ENCODE measurements at places on chromosomes 3 and 15.

DNA sequence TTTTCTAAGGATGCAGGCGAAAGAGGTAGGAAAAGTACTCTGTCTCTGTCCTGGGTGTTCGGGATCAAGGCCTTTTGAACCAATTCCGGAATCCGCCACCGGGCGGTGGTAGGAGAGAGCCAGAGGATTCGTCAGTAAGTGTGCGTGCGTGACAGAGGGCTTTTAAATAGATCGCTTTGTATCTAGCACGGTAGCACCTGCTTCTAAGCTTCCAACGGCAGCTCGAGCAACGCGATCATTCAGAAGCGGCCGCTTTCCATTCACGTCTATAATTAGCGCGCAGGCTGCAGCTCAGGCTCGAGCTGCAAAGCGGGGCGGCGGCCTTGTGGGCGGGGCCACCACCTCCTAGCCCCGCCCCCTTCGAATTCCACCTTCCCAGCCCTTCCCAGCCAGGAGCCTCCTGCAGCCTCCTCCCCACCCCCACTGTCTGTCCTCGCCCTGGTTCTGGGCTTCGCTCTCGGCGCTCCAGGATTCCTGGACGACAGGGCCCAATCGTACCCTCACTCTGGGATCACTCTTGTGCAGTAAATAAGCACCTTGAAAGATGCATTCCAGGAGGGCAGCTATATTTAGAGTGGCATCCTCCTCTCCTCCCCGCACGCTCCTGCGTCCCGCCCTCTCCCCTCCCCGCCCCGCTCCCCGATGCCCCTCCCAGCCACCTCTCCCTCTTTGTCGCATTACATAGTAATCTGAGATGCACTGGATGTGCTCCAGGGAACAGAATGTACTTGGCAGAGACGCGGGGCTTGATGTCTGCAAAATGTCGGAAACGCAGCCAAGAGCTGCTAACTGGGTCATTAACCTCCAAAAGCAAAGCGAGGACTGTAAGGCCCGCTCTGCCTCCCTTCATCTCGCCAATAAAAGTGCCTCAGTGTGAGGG lies 224.1 kb upstream of the TPRG1 start:
- DNase-seq: no peak

DNA sequence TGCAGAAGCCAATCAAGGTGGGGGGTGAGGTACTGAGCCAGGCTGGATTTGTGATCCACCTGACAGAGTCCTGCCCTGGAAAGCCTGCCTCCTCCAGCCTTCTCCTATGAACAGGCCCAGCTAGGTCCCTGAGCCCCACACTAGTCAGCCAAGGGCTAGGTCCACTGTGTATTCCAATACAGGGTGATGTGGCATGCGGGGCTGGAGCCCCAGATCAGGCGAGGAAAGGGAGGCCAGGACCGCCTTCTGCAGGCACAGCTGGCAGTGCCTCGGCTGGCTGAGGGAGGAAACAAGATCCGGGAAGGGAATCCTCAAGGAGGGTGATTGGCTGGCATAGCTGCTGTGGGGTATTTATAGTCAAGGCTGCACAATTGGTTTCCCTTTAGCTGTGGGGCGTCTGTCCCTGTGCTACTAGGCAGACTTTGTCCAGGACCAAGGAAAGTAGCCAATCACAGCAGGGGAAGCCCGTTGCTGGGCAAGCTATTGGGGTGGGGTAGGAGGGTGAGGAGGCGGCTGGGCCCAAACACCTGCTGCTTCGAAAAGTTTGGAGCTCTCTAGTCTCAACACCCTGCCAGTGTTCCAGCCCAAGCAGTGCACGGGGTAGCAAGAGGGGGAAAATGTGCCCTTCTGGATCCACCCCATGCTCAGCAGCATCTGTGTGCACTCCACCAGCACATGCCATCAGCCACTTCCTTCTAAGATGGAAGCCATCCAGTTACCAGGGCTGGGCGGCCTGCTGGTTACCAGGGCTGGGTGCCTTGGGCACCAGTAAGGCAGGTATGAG lies 5.9 kb downstream of the KY start:
- DNase-seq: no peak

- DNase-seq: no peak
Observed at GRCh38 chr15:78072080-78072892, 5.2 kb downstream of the TBC1D2B start.

- no peak for DNase-seq
Observed at GRCh38 chr3:53009826-53010539, 35.9 kb downstream of the SFMBT1 start.

DNA sequence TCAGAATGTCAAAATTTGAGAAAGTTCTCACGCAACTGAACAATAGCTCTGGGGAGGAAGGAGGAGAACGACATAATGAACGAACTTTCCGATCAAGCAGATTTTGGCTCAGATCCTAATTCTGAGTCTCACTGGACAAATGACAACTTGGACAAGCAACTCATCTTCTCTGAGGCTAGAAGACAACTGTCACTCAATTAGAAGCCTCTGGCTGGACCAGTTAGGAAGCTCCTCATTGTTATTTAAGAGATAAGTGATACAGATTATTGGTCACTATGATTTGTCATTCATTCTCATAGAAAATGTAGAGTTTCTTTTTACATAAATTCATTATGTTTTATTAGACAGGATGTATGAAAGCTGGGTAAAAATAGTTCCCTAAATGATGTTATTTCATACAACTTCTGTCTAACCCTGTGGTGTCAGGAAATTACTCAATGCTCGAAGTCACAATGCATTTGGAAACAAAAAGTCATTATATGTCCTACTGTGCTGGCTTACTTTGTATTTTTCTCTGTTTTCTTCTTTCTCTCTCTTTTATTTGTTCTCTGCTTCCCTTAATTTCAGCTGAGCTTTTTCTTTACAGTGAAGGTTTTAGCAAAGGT lies 11.0 kb upstream of the C3orf49 start:
- no peak for DNase-seq

- no peak for DNase-seq
Observed at GRCh38 chr15:89244574-89244903, 760 bp downstream of the FANCI start.

DNA sequence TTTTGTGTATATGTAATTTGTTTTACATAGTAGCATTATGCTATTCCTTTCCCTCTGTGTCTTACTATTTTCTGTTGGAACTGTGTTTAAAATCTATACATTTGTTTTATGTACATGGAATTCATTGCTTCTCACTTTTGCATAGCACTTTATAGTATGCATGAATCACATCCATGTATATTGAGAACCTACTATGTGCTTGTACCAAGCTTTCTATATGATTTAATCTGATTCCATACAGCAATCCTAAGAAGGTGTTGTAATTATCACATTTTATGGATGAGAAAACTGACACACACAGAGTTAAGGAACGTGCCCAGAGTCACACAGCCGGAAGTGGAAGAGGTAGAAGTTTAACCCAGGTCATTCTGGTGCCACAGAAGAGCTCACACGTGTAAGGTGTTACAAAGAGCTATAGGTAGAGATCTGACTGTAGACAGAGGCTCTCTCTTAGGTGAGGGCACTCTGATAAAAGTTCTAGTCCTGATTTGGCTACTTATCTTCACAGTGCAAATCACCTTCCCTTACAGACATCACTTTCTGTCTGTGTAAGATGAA lies 3.5 kb upstream of the SMAD3 start:
- no peak for DNase-seq

GRCh38 chr3:114111060-114111770 lies 54.7 kb downstream of the QTRT2 start:
- DNase-seq: no peak

- no peak for DNase-seq
Observed at GRCh38 chr3:2896308-2896939, 213.8 kb downstream of the IL5RA start.

DNA sequence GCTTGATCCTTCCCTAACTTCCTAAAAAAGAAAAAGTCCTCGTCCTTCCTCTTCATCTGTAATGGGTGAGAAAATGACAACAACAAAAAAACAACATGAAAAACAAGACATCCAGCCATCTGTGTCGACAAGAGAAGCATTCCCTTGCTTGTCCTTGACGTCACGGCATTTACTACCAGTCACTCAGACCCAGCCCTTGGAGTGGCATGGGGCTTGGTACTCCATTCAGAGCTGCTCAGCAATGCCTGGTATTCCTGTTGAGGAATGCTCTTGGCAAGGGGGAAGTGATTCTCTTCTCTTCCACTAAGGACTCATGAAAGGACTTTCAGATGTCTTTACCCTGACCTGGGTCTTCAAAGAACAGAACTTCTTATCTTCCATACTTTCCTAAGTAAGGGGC lies 339.7 kb upstream of the RASGRP1 start:
- no peak for DNase-seq

DNA sequence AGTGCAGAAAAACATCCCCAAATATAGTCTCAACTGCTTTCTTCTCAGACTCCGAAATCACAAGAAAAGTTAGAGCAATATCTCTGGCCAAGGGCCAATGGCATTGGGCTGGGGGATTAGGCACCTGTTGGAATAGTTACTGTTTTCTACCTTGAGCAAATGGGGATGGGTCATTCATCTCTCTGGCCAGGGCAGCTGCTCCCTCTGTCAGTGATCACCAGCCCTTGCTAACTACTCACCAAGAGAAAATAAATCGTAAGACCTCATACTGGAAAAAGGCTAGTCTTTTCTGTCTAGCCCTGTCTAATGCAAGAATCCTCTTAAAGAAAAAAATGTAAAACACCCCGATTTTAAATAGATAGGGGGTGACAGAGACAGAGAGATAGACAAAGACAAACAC lies 10.9 kb downstream of the CERS3 start:
- DNase-seq: no peak

GRCh38 chr3:35780800-35781199 lies 141.5 kb downstream of the ARPP21 start:
- DNase-seq: no peak

GRCh38 chr3:135674508-135674907 lies 291.0 kb upstream of the PPP2R3A start:
- no peak for DNase-seq

GRCh38 chr15:76311100-76311953 lies at the start of gene ETFA:
TSS of gene ETFA (minus strand) at chr15:76311469. CDS start at chr15:76311388, 81 bp downstream.
- peak; percentile 73 for DNase-seq

DNA sequence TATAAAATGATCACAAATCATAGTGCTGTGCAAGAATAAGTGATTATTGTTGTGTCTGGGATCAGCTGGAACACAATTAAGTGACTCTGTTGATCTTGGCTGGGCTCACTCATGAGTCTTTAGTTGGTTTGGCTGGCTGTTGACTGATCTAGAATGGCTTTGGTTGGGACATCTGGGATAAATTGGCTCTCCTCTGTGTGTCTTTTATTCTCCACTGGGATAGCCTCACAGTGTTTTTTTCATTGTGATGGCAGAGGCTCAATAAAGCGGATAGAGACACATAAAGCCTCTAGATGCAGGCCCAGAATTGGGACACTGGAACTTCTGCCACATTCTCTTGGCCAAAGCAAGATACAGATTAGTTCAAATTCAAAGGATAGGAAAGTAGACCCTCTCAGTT lies 735.6 kb downstream of the PDCD6IP start:
- DNase-seq: no peak

GRCh38 chr3:23159929-23160328 lies 43.2 kb upstream of the UBE2E2 start:
- peak; percentile 55 for DNase-seq

GRCh38 chr3:188090620-188091309 lies 63.2 kb upstream of the LPP start:
- no peak for DNase-seq

DNA sequence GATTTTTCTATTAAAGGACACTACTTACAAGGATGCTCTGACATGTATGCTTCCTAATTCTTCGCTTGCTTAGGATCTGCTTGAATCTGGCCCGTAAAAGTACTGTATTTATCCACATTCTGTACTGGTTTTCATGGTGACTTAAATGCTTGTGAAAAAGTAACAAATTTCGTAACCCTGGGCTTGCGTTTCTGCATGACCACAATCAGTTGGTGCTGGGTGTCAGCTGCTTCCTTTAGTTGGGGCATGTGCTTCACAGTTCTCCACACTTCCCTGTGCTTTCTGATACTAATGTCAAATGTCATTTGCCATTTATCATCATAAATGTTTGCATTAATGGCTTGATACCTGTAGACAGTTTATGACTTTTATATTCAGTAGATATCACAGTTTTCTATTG lies 218.4 kb upstream of the MLF1 start:
- no peak for DNase-seq

DNA sequence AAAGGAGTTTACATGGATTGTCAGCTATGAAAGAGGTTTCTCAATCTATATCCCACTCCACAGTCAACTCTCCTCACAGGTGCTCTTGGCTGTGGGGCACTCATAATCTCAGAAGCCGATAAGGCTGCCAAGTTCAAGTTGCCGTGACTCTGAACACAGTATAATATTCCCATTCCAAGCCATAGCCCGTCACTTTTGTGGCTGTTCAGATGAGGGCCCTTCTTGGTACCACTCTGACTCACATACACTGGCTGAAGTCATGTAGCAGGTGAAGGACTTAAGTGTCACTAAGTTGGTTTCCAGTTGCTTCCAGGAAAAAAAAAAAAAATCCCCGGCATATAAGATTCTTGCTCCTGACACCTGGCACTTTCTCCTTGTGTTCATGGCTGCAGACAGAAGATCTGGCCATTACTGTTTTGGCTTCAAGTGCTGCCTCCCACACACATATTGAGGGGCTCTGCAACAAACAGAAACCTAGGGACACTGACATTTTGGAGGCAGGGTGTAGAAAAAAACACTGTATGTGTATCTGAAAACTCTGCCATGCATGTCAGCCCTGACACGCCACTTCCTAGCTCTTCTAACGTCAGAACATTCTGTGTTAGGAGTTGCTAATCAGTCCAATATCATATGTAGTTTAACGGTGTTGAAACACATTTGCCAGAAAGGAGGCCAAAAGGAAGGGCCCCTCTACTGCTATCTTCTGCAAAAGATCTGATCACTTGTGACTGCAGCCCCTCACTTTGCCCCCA lies 170.2 kb upstream of the ICE2 start:
- DNase-seq: no peak

- no peak for DNase-seq
Observed at GRCh38 chr3:46132565-46132964, 75.5 kb downstream of the CCR1 start.

- no peak for DNase-seq
Observed at GRCh38 chr15:88568589-88568988, 22.1 kb upstream of the DET1 start.

GRCh38 chr3:12180631-12181030 lies 21.9 kb upstream of the TIMP4 start:
- DNase-seq: no peak

DNA sequence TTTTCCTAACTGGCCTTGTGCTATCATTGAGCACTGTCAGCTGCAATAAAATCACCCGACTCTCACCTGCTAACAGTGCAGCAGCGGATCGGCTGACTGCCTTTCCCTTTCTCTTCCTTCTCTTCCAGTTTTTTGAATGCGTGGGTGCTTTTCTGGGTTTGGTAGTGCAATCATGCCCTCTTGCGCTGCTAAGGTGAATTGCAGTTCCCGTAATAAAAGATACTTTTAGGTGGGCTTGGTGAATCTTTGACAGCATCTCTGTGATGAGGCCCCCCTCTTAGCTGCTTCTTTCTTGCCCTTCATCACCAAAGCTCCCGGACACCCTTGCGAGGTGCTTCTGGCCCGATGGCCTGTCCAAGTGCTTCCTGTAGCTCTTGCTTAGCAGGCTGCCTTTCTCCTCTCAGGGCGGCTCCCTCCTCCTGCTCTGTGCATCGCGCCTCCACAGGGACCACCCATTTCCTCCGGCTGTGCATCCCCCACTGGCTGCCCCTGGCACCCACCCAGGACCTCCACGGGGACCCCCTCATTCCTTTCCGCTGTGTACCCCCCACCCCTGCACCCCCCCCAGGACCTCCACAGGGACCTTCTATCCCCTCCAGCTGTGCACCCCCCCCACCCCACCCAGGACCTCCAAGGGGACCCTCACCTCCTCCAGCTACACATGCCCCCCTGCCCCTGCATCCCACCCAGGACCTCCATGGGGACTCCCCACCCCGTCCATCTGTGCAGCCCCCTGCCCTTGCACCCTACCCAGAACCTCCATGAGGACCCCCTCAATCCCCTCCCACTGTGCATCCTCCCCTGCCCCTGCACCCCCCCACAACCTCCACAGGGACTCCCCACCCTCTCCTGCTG lies 50.8 kb upstream of the RPL32 start:
- peak; percentile 32 for DNase-seq

Measured in AG04450 (cell line).